Omental fat pad (tissue), 4 donors: ENCODE measurements at places on chromosomes 4 and X. TPM values are rescaled to one million over a fixed set of nuclear protein-coding genes. Genes with fewer than 3 reads are reported as not detected.

The SPANXN2 gene
- total RNA-seq = not detected

The OTUD6A gene
- total RNA-seq = not detected

The TMSB15C gene
- 0.60 TPM for total RNA-seq

GRCh38 chr4:26503427-26503826, 13.1 kb upstream of the CCKAR start:
- no peak for DNase-seq

The BST1 gene
- total RNA-seq = 23.1 TPM

DNA sequence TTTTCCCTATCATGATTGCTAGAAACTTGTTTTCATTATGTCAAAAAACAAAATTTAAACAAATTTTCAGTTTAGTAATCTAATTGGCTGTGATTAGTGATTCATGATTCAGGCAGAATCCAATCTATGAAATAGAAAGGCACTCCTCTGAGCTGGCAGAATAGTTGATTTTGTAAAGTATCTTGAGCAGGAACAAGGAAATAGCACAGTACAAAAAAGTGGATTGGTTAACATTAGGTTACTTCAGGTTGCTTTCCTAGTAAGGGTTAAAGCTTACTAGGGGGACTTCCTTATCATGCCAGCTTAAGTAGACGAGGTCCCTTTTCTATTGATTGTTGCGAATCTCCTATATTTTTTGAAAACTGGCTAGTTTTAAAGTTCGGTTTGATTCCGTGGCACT, 43.4 kb upstream of the PRDM5 start:
- DNase-seq = no peak

The UCHL1 gene
- 137 TPM for total RNA-seq

- DNase-seq = no peak
Observed at GRCh38 chr4:46648088-46648744, 258.3 kb upstream of the GABRA2 start.

GRCh38 chr4:2006956-2007653, 1.7 kb downstream of the NELFA start:
- no peak for DNase-seq
